ENCODE measurements at places on chromosomes 1 and 21.
A peak's percentile ranks its signal among the peaks of the same experiment; 100 is the strongest.

- no peak for DNase-seq
Observed at GRCh38 chr1:4778056-4778455, 123.6 kb downstream of the AJAP1 start.

DNA sequence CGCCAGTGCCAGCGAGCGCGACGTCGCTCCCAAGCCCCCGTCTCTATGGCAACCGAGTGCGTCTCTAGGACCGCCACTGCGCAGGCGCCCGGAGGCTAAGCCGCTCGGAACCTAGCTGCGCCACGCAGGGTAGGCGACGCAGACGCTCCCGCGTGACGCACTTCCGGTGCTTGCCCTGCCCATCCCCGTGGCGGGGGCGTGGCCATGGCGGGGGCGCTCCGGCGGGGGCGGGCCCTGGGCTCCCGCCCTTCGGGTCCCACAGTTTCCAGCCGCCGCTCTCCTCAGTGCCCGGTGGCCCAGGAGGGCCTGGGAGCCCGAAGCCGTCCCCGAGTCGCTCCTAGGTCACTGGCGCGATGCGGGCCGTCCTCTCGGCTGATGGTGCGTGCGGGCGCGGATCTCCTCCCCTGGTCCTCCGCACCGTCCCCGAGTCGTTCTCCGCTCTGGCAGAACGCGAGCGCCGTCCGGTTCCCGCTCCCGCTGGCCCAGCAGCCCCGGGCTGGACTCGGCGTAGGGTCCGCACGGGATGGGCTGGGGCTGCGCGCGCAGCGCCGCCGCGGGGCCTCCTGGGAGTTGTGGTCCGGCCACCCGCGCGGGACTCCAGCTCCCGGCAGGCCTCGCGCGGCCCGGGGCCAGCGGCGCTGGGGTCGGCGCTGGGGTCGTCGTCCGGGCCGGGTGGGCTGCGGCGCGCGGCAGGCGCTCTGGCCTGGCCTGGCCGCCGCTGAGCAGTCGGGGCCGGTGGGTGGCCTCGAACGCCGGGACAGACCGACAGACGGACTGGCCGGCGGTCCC lies at the start of gene MIB2:
TSS of gene MIB2 (plus strand) at position 245 of the 789 bp plus-strand sequence. CDS start 7,953 bp downstream, outside the sequence.
- peak; percentile 98 for DNase-seq

- DNase-seq: peak; percentile 67
Observed at GRCh38 chr1:186202271-186202764, 172.7 kb downstream of the TPR start.

GRCh38 chr21:38958323-38958705 lies 152.6 kb downstream of the ETS2 start:
- DNase-seq: no peak

GRCh38 chr1:225772323-225772768 lies 5.3 kb upstream of the SRP9 start:
- DNase-seq: peak; percentile 80

- DNase-seq: no peak
Observed at GRCh38 chr1:59146056-59146455, 150.8 kb upstream of the FGGY start.

- no peak for DNase-seq
Observed at GRCh38 chr1:37037690-37038089, 3.4 kb upstream of the GRIK3 start.

DNA sequence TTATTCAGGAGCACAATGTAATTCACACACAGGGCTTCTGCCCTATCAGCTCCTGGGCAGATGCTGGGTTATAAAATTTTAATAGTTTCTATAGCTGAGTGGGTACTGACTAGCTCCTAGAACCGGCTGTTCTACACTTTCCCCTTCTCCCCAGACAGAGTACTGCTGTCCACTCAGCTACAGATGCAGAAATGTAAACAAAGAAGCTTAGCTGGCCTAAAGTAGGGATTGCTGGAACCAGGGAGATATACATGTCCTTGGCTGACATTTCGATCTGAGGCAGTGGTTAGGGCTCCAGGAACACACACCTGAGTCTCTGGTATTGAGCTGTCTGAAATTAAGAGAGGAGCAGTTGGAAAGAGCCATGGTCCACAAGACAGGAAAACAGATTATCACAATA lies 211.5 kb upstream of the USP24 start:
- no peak for DNase-seq

DNA sequence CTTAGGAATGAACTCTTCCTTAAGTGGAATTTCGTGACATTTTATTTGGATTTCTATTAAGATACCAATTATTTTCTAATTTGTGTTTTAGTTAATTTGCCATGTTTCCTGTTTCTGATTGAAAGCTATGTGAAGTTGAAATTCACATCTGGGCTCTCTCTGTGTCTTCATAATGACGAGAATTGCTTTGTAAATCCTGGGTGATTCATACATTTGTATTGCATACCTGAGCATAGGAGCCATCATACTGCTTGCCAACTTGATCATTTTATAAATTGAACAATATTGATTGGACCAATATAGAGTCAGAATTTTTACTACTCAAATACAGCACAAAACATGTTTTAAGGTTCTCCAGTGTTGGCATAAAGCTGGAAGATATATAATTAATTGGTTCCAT lies 817.9 kb downstream of the BRINP3 start:
- DNase-seq: no peak

DNA sequence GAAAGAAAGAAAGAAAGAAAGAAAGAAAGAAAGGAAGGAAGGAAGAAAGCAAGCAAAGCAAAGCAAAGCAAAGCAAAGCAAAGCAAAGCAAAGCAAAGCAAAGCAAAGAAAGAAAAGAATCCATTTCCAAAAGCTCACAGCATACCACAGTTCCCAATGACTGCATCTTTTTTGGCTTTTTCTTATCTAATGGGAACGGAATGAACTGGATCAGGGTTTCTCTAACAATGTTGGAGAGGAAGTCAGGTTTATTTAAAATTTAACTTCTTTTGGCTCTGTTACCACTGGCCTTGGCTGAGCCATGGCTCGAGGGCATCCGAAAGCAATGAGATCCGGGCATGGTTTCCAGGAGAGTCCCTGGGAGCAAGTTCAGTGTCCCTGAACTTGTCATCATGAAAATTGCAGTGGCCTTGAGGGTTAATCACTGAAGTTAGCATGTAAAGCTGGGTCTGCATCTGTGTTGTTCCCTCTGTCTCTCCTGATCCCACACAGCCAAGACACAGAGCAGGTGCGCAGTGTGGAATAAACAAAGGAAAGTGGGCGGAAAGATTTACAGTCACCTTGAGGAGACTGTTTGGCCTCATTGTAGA lies 34.6 kb upstream of the CTPS1 start:
- no peak for DNase-seq

- no peak for DNase-seq
Observed at GRCh38 chr1:150407330-150407729, 43.4 kb downstream of the RPRD2 start.

All from psoas muscle (tissue), 8 donors.